ENCODE measurements at places on chromosomes 5 and 9. TPM values are rescaled to one million over a fixed set of nuclear protein-coding genes. Genes with fewer than 3 reads are reported as not detected.

- no peak overlapping the region for H3K27ac ChIP-seq
- no peak for DNase-seq
- H3K4me1 ChIP-seq = no peaks in the 10 kb centered on the region
- H3K36me3 ChIP-seq = no peaks in the 10 kb centered on the region
Measured at GRCh38 chr5:2155556-2155955, 272.8 kb upstream of the IRX4 start.

DNA sequence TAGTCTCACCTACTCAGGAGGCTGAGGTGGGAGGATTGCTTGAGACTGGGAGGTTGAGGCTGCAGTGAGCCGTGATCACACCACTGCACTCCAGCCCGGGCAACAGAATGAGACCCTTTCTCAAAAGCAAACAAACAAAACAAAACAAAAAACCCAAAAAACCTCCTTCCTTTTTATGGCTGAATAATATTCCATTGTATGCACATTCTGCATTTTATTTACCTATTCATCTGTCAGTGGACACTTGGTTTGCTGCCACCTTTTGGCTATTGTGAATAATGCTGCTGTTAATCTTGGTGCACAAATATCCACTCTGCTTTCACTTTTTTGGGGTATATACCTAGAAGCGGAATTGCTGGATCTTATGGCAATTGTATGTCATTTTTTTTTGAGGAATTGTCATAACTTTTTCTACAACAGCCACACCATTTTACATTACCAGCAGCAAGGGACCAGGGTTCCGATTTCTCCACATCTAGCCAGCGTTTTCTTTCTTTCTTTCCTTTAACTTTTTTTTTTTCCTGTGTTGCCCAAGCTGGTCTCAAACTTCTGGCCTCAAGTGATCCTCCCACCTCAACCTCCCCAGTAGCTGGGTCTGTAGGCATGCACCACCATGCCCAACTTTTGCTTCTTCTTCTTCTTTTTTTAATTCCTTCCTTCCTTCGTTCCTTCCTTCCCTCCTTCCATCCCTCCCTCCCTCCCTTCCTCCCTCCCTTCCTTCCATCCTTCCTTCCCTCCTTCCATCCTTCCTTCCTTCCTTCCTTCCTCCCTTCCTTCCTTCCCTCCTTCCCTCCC lies 30.6 kb downstream of the NKX2-5 start:
- H3K27me3 ChIP-seq = peaks cover 15% of the 10 kb centered on the region
- H3K4me1 ChIP-seq = peaks cover 9% of the 10 kb centered on the region
- H3K36me3 ChIP-seq = no peaks in the 10 kb centered on the region
- no peak overlapping the region for H3K4me3 ChIP-seq

DNA sequence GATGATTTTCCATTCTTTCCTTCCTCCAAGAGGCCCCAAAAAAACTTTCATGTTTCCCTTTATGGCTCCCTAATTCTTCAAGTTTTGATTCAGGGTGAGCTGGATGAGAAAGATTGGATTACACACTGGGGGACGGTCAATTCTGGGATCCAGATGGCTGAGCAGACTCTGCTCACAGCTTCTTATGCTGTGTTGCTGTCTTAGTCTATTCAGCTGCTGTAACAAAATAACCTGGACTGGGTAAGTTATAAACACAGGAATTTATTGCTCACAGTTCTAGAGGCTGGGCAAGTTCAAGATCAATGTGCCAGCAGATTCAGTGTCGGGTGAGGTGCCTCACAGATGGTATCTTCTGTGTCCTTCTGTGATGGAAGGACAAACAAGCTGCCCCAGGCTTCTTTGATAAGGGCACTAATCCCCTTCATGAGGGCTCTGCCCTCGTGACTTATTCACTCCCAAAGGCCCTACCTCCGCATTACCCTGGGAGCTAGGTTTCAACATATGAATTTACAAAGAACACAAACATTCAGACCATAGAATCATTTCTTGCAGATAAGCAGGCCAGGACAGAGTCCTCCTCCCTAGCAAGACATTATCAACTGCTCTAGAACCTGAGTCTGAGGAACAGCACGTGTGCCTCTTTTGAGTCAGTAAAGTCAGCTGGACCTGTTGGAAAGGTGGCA lies 23.1 kb upstream of the SMAD5 start:
- no peak overlapping the region for H3K4me3 ChIP-seq
- peaks cover 2% of the 10 kb centered on the region for H3K27me3 ChIP-seq
- no peaks in the 10 kb centered on the region for H3K4me1 ChIP-seq

- H3K4me3 ChIP-seq = no peak overlapping the region
- no peaks in the 10 kb centered on the region for H3K4me1 ChIP-seq
- no peaks in the 10 kb centered on the region for H3K36me3 ChIP-seq
- no peak overlapping the region for H3K27ac ChIP-seq
Measured at GRCh38 chr5:72465066-72465465, 42.1 kb downstream of the ZNF366 start.

GRCh38 chr5:76283670-76284069 lies 119.4 kb upstream of the IQGAP2 start:
- H3K36me3 ChIP-seq = no peaks in the 10 kb centered on the region
- H3K27me3 ChIP-seq = no peaks in the 10 kb centered on the region
- H3K27ac ChIP-seq = no peak overlapping the region
- DNase-seq = no peak

DNA sequence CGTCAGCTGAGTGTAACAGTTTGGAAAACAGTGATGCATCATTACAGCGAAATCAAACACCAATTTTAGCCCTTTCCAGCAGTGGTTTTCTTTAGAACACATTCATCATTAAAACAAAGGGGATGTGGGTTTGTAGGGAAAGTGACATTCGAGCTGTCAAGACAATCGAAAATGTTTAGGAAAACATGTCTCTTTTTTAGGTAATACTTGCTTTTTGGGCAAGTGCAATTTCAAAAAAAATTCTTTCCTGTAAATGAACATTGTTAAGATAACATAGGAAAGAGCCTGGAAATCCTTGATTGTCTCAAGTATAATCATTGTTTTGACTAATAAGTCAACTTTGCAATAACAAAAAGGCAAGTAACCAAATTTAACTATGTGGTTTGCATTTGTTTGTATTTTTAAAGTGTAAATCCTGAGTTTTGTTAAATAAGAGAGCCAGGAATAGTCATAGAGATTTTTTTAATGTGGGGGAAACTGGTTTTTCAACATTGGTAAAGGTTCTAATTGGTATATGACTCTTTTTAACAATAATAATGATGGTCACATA lies 182.5 kb downstream of the TTLL11 start:
- no peaks in the 10 kb centered on the region for H3K27me3 ChIP-seq
- no peaks in the 10 kb centered on the region for H3K36me3 ChIP-seq
- H3K4me1 ChIP-seq = no peaks in the 10 kb centered on the region
- H3K27ac ChIP-seq = no peak overlapping the region
- DNase-seq = no peak
- H3K4me3 ChIP-seq = no peak overlapping the region

- no peak for DNase-seq
- H3K4me3 ChIP-seq = no peak overlapping the region
- H3K36me3 ChIP-seq = no peaks in the 10 kb centered on the region
- H3K27ac ChIP-seq = no peak overlapping the region
- H3K4me1 ChIP-seq = no peaks in the 10 kb centered on the region
Measured at GRCh38 chr9:122418016-122418415, 47.2 kb downstream of the PTGS1 start.

- H3K4me3 ChIP-seq = no peak overlapping the region
- H3K27ac ChIP-seq = no peak overlapping the region
- DNase-seq = no peak
- H3K36me3 ChIP-seq = no peaks in the 10 kb centered on the region
Measured at GRCh38 chr9:128846680-128847030, 17.1 kb upstream of the SPOUT1 start.

- no peaks in the 10 kb centered on the region for H3K27me3 ChIP-seq
- no peak within 1 kb of the TSS for H3K27ac ChIP-seq
- H3K4me1 ChIP-seq = no peaks in the 10 kb centered on the region
- no peak within 1 kb of the TSS for H3K4me3 ChIP-seq
- DNase-seq = no peak
Measured at GRCh38 chr9:130664251-130665028, at the start of gene PRDM12. TSS of gene PRDM12 (plus strand) at chr9:130664594. CDS start at chr9:130664654, 60 bp downstream.

- no peaks in the 10 kb centered on the region for H3K36me3 ChIP-seq
- H3K27me3 ChIP-seq = no peaks in the 10 kb centered on the region
- H3K4me1 ChIP-seq = peaks cover 6% of the 10 kb centered on the region
- H3K27ac ChIP-seq = no peak overlapping the region
- peak; percentile 78 for DNase-seq
Measured at GRCh38 chr9:91433180-91433579, 9.5 kb upstream of the NFIL3 start.

DNA sequence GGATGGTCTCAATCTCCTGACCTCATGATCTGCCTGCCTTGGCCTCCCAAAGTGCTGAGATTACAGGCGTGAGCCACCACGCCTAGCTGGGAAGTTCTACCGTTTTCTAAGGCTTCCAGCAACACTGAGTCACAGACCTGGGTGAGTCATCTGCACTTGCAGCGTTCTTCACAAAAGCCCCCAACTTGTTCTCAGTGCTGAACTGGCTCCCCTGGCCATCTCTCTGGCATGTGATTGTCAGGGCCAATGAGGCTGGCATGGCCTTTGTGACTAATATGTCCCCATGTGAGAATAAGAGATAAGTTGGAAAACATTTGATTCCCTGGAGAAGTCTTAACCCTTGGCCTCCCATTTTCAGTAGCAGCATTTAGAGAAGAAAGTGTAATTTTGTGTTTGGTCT lies 124.4 kb downstream of the WDR41 start:
- no peak overlapping the region for H3K27ac ChIP-seq
- no peaks in the 10 kb centered on the region for H3K36me3 ChIP-seq
- no peaks in the 10 kb centered on the region for H3K27me3 ChIP-seq
- H3K4me1 ChIP-seq = no peaks in the 10 kb centered on the region
- H3K4me3 ChIP-seq = no peak overlapping the region

DNA sequence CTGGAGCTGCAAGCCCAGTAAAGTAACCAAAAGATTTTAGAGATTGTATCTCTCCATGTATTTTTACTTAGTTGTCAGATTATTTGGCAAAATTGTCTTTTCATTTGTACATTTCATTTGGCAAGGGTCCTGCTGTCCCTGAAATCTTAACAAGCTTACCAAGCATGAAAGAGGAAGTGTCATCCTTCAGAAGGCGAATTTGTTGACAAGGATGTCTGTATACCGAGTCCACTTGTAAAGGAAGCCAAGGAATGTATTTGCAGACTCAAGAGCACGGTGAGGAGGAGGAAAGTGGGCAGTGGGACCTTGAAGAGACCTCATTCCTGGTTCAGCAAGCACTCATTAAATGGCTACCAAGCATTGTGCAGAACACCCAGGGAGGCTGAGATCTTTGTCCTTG lies 7.5 kb upstream of the OTULINL start:
- no peak overlapping the region for H3K4me3 ChIP-seq
- no peaks in the 10 kb centered on the region for H3K36me3 ChIP-seq
- no peak overlapping the region for H3K27ac ChIP-seq
- DNase-seq = no peak

DNA sequence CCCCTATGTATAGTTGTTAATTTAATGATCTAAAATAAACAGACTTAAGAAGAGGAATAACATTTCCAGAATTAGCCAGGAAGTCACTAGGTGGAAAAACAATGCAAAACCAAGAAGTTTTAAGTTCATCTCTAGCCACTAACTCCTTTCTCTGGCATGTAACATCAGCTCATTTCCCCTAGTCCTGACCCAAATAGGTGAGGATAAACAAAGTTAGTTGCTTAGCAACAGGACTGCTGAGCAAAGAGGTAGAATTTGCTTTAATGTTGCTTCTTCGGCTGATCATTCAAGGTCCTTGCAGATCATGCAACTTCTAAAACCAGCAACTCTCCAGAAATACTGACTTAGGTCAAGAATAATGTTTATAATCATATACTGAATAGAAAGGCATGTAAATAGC lies 675.8 kb downstream of the CETN3 start:
- no peaks in the 10 kb centered on the region for H3K36me3 ChIP-seq
- no peak overlapping the region for H3K4me3 ChIP-seq
- no peak overlapping the region for H3K27ac ChIP-seq
- no peaks in the 10 kb centered on the region for H3K4me1 ChIP-seq

DNA sequence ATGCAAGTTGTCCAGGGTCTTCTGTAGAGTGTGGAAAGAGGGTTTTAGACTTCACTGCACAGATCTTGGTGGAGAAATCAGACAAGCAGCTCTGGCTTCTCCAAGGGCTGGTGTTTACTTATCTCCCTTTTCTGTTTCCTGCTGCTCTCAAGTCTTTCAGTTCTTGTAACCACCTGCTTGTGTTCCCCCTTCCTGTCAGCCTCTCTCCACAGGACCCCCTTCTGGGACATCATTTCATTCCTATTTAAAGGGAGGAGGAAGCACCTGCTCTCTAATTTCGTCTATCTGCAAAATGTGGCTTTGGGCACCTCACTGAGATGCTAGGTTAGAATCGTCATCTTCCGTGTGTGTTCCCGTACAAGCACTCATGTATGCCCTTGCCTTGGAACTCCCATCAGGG lies 636.2 kb downstream of the MTRR start:
- no peak overlapping the region for H3K27ac ChIP-seq
- no peak overlapping the region for H3K4me3 ChIP-seq
- no peaks in the 10 kb centered on the region for H3K27me3 ChIP-seq

DNA sequence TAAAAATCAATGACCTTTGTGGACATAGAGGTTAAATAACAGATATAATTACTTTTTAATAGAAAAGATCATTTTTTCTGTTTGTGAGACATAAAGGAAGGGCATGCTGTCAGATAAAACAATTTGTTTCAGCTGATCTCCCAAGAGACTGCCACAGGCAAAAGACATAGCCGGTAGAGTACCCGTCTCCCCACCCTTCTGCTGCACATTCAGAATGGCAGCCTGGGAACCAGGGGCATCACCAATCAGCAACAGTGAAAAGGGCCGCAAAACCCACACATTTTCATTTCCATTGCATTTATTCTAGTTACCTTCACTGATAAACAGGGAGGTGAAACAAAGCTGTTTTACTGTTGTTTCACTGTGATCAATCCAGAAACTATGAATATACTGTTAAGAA lies 357.7 kb downstream of the ARRDC3 start:
- H3K27me3 ChIP-seq = no peaks in the 10 kb centered on the region
- DNase-seq = no peak
- H3K27ac ChIP-seq = no peak overlapping the region
- H3K4me1 ChIP-seq = no peaks in the 10 kb centered on the region
- no peak overlapping the region for H3K4me3 ChIP-seq
- no peaks in the 10 kb centered on the region for H3K36me3 ChIP-seq

DNA sequence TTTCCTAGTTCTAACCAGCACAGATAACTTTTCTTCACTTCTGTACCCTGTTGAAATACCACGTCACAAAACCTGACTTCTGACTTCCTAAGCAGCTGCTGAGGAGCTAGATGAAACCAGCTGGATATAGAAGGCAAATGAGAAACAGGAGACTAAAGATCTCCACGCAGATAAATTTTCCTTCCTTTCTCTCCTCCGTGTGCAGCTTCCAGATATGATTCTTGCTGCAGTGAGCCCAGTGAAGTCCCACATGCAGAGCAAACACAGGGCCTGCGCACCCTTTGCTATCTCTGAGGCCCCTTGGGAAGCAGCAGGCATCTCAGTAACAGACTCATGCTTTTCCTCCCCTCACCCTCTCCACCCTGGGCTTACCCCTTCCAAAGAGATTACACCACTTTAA lies 1638.3 kb downstream of the MAT2B start:
- no peak for DNase-seq
- H3K27me3 ChIP-seq = no peaks in the 10 kb centered on the region
- no peak overlapping the region for H3K4me3 ChIP-seq
- H3K27ac ChIP-seq = no peak overlapping the region

BARHL1 gene
- total RNA-seq = not detected

DNAJB5 gene
- 3.6 TPM for total RNA-seq

CORO2A gene
- 5.7 TPM for total RNA-seq

LMX1B gene
- total RNA-seq = 11.3 TPM

DND1 gene
- 2.3 TPM for total RNA-seq

GPRIN1 gene
- total RNA-seq = 14.2 TPM

SPATA31C1 gene
- not detected for total RNA-seq

LEAP2 gene
- total RNA-seq = 1.2 TPM

Measured in HCT116 (cell line).